ENCODE measurements at places on chromosomes 16 and 17.

GRCh38 chr17:57985675-57985974 is 2.4 kb downstream of the VEZF1 start:
- DNase-seq, result no peak

- DNase-seq, result no peak
Measured at GRCh38 chr17:8001976-8002720, at the start of gene GUCY2D. TSS of gene GUCY2D (plus strand) at chr17:8002615. CDS start at chr17:8003048, 433 bp downstream.

GRCh38 chr16:55041540-55042234 is 111.0 kb downstream of the IRX5 start:
- no peak for DNase-seq

- no peak for DNase-seq
Measured at GRCh38 chr16:3824121-3824795, 56.3 kb downstream of the CREBBP start.

DNA sequence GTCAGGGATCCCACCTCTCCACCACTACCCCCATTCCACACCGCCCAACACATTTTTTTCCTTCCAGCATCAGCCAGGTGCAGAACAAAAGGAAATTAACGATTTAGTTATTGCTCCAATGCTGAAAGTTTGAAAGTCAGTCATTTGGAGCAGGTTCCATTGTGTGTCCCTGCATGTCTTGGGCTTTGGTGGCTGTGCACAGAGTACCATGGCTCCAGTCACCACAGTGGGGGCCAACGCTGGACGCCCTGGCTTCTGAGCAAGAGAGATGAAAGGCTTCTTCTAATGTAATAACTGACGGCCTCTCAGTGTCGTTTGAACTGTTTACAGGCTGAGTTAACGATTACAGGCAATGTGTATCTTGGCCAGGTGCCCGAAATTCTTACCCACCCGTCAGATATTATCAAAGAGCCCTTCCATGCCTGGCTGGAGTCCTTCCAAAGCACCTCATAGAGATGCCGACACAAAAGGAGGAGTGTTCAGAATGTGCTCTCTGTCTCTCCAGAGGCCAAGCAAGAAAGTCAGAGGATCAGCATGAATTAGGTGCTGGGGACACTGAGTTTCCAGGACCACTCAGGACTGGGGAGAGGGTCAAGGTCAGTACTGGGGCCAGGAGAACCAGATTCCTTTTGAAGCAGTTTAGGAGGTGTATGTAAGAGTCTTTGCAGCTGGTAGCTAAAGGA is 25.9 kb downstream of the RNF43 start:
- no peak for DNase-seq

DNA sequence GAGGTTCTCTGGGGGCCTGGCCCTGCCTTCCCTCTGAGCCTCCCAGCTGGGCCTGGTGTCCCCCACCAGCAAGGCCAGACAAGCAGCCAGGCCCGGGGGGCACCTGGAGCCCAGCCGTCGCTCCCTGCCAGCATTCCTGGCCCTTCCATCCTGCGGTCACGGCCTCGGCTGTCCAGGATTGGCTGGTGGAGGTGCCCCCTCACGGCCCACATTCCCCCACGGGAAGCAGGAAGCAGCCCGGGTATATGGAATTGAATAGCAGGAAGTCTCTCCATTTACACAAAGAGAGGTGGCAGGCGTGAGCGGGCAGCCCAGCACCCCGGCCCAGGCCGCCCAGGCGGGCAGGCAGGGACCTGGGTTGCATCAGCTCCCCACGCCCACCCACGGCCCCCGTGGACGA is 14.5 kb downstream of the TRAF7 start:
- DNase-seq, result no peak

DNA sequence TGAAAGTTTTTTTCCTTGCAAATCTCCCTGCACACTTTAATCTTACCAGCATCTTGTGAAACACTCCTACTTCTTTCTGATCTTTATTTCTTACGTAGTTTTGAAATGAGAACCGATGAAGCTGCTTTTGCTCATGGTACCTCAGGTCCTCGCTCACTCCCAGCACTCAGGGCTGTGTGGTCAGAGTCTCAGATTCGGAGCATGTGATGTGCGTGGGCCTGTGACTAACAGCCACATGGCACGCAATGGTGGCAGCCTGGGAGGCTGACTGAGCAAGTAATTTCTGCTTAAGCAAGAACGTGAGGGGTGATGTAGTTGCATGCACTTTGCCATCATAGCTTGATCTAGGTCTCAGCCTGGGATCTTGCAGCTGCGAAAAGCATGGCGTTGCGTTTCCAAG is 624.3 kb downstream of the MAF start:
- peak; percentile 31 for DNase-seq

DNA sequence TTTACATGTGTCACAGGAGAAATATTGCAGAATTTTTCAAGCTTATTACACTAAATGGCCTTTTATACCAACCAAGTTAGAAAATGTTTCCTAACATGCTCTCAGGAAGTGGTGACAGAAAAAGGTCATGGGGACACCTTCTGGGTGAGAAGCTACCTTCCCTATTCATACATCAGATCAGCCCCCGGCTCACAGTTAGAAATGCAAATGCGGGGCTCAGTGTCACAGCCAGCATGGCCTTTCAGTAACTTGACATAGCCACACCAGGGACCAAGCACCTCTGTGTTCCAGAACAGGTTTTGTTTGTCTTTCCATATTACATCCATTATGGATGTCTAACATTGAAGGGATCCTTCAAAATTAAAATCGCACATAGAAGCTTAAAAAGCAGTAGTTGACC is 59.5 kb downstream of the CHD9NB start:
- no peak for DNase-seq

DNA sequence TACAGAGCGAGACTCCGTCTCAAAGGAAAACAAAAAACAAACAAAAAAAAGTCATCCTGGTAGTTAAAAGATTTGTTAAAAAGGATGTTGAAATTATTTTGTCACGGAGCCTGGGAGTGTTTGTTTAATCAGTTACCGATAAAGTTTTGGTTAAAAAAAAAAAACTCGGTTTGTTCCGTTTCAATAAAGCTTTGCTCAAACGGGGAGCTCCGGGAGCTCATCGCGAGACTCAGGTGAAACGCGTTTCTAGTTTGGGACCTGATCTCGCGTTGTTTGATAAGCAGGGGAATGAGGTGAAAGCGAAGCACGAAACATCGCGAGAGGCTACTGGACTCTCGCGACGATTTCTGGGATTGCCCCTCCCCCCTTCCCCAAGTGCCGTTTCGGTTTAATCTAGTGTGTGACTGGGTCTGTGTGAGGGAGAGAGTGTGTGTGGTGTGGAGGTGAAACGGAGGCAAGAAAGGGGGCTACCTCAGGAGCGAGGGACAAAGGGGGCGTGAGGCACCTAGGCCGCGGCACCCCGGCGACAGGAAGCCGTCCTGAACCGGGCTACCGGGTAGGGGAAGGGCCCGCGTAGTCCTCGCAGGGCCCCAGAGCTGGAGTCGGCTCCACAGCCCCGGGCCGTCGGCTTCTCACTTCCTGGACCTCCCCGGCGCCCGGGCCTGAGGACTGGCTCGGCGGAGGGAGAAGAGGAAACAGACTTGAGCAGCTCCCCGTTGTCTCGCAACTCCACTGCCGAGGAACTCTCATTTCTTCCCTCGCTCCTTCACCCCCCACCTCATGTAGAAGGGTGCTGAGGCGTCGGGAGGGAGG is at the start of gene CDK12:
Gene CDK12, plus strand, starts transcription at position 374 of the 813 bp plus-strand sequence. CDS start 586 bp downstream, outside the sequence.
- DNase-seq, result peak; percentile 98

DNA sequence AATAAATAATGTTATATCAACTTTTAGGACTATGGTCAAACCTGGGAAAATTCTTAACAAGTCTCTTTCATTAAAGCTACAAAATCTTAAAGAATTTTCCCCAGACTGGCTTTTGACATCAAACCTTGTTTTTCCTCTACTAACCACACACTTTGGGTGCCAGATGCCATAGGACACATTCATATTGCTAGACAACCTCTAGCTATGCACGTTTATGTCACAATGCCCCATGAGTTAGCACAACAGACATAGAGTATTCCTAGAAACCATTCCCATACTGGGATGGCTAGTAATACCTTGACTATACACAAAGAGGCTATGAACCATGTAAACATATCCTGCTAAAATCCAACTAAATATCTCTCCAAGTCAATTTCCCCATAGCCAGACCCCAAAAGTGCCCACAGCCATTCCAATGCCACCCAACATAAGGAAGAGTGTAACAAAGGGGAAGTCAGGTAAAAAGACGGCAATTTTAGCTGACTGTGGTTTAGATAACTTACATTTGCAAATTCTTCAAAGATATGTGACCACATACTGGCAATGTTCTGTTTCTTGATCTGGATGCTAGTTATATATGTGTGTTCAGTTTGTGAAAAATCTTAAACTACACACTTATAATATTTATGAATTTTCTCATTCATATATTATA is 23.4 kb downstream of the SMURF2 start:
- no peak for DNase-seq

- DNase-seq, result no peak
Measured at GRCh38 chr17:2108170-2108569, 53.3 kb downstream of the HIC1 start.

GRCh38 chr16:13793841-13794409 is 126.0 kb upstream of the ERCC4 start:
- no peak for DNase-seq

DNA sequence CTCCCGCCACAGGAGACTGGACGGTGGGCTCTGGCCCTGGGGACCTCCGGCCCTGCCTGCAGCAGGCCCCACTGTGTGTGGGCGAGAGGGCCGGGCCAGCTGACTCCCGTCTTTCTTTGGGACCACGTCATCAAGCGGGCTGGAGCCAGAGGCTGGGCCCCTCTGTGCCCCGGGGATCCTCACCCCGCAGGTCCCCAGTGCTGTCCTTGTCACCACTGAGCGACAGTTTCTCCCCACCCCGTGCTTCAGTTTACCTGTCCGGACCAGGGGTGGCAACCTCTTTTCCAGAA is 181.9 kb upstream of the ZNF469 start:
- no peak for DNase-seq

DNA sequence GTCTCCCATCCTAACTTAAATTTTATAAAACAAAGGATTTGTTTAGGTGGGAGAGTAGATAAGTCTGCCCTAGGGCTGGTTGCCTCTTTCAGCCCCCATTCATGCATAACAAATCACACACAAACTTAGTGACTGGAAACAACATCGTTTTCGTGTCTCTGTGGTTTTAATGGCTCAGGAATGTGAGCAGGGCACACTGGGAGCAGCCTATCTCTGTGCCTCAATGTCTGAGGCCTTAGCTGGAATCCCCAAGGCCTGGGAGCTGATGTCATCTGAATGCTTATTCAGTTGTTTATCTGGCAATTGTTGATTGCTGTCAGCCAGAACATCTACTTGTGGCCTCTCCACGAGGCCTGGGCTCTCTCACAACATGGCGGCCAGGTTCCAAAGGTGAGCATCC is 101.9 kb upstream of the HSBP1 start:
- DNase-seq, result no peak

DNA sequence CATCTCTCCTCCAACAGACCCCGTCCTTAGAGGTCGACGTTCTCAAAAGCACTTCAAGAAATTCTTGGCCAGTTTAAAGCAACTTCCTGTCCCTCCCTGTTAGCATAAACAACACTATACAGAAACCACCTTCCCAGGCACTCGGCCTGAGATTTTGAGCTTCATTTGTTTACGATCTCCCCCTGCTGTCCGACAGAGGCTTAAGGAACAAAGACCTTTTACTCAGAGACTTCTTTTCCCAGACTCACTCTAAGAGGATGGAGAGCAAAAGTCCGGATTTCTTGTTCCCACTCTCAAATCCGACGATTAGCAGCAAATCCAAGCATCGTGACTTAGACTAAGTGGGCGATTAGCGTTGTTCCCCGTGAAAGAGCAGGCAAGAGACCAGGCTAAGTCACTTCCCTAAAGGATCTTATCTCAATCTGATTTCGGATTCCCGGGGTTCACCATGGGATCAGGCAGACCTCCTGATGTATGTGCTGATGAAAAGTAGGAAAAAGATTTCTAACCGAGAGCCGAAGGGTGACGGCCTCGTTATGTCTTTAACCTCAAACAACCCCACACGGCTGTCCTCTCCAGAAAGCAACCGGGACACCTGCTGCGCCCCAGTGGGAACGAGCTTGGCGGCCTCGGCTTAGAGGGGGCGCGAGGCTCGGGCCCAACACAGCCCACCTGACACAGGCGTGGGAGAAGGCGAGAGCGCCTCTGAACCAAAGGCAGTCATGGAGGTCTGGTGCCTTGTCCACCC is 598 bp downstream of the INPP5K start:
- DNase-seq, result peak; percentile 16

GRCh38 chr17:39222151-39222550 is 3.6 kb downstream of the STAC2 start:
- DNase-seq, result no peak

DNA sequence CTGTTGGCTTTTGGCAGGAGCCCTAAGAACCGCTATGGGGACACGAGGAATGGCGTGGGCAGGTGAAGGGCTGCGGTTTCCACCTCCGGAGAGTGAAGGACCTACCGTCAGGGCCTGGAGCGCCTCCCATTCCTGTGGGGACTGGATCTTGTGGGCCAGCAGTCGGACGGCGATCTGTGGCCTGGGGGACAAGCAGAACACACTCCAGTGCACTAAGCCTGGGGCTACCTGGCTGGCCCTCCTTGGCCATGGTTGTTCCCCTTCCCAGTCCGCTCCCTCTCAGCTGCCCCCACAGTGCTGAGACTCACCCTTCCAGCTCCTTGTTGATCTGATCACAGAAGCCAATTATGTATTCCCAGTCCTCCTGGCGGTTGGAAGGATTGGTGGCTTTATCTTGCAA is 15.0 kb downstream of the GGA3 start:
- DNase-seq, result no peak

- DNase-seq, result peak; percentile 23
Measured at GRCh38 chr16:57592591-57593003, 35.8 kb upstream of the ADGRG1 start.

GRCh38 chr17:7857713-7858521 is at the start of gene CYB5D1:
TSS of gene CYB5D1 (plus strand) at chr17:7858003. CDS start at chr17:7858135, 132 bp downstream.
- peak; percentile 90 for DNase-seq

DNA sequence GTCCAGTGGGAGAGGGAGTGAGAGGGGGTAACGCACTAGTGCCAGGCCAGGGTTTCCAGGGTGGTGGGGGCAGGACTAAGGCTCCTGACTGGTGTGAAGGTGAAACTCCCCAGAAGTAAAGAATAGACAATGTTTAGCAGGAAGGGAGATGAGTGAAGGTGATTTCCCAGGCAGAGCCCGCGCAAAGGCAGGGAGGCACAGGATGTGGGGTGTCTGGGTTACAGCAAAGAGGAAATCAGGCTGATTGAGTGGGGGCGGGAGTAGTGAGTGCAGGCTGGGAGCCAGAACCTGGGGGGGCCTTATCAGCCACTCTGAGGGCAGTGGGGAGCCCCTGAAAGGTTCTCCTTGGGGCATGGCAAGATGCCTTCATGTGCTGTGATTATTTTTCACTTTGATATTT is 167.5 kb downstream of the UTP18 start:
- peak; percentile 57 for DNase-seq

GRCh38 chr17:11318207-11318606 is 77.2 kb downstream of the SHISA6 start:
- DNase-seq, result no peak

- no peak for DNase-seq
Measured at GRCh38 chr17:42142371-42142896, 12.4 kb downstream of the RAB5C start.
